ENCODE measurements at places on chromosomes 16 and 17. TPM values are rescaled to one million over a fixed set of nuclear protein-coding genes. Genes with fewer than 3 reads are reported as not detected.

GRCh38 chr17:49959183-49959935 lies 9.6 kb upstream of the DLX4 start:
- no peak for DNase-seq

The OR3A2 gene
- 2.9 TPM for total RNA-seq

The WSCD1 gene
- total RNA-seq, result 0.20 TPM

GRCh38 chr16:50671644-50672260 lies 9.4 kb downstream of the SNX20 start:
- DNase-seq, result peak; percentile 34

DNA sequence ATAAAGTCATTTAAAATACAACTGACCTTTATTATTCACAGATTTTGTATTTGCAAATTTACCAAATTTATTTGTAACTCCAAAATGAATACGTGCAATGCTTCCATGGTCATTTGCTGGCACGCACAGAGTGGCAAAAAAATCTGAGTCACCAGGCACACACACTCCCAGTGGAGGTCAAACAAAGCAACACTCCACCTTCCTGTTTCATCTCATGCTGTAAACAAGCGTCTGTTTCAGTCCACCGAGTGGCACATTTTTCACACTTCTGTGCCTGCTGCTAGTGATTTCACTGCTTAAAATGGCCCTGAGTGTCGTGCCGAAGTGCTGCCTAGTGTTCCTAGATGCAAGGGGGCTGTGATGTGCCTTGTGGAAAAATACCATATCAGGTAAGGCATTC lies 17.8 kb upstream of the ITGAE start:
- no peak for DNase-seq

DNA sequence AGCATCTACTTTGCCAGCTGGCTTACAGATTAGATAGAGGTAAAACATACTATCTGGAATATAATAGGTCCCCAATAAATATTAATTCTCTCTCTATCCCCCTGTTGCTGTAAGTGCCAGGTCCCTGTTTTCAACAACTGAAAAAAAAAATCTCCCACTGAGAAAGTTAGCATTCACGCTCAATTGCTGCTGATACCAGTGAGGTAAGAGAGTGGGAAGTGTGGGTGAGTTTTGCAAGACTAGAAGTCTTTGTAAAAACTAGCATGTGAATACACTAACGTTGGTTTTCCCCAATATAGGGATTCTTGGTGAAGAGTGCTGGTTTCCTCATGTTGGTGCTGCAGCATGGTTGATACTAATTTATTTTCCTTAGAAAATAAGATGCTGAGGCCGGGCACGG lies 11.7 kb upstream of the TAOK1 start:
- no peak for DNase-seq

GRCh38 chr17:29914819-29915537 lies 15.1 kb downstream of the SSH2 start:
- DNase-seq, result no peak

GRCh38 chr16:19179546-19180490 lies 11.8 kb downstream of the SYT17 start:
- DNase-seq, result no peak

DNA sequence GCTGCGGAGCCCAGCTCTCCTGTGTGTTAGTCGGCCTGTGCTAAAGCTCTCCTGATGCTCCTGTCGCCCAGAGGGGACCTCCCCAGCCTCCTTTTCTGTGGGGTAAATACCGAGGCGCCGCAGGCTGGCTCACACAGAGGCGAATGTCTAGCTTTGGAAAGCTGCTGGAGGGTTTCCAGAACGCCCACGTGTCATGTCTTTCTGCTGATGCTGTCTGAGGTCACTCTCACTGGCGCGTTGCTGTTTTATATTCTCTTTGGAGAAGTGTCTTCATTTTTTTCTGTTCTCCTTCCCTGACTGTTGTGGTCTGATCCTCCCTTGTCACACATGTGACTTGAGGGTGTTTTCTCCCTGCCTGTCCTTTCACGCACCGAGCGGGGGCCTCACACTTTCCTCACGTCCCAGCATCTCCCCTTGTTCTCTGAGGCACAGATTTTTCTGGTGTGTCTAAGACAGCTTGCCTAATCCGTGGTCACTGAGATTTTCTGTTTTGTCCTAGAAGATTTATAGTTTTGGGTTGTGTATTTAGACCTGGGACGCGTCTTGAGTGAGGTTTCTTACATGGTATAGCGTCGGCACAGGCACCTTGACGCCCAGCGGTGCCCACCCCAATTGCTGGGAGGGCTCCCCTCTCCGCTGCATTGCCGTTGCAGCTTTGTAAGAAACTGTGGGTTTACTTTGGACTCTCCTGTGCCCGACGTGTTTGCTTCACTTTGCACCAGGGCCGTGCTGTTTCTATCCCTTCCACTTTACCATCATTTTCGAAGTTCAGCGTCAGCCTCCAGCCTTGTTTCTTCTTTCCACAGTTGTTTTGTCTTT lies 92.1 kb upstream of the ZNF750 start:
- DNase-seq, result no peak

GRCh38 chr17:82056729-82057621 lies 5.3 kb downstream of the GPS1 start:
- no peak for DNase-seq
